ENCODE measurements at places on chromosomes 7 and 10. TPM values are rescaled to one million over a fixed set of nuclear protein-coding genes. Genes with fewer than 3 reads are reported as not detected.

- no peak for DNase-seq
These were observed 59.0 kb downstream of the EGFR start for GRCh38 chr7:55077561-55078410.

- no peak for DNase-seq
These were observed 155.0 kb upstream of the LANCL2 start for GRCh38 chr7:55210176-55210575.

- DNase-seq: no peak
These were observed 199.7 kb downstream of the IMMP2L start for GRCh38 chr7:111362506-111363054.

GRCh38 chr10:125389648-125390047 is 229.3 kb upstream of the CTBP2 start:
- DNase-seq: no peak

DNA sequence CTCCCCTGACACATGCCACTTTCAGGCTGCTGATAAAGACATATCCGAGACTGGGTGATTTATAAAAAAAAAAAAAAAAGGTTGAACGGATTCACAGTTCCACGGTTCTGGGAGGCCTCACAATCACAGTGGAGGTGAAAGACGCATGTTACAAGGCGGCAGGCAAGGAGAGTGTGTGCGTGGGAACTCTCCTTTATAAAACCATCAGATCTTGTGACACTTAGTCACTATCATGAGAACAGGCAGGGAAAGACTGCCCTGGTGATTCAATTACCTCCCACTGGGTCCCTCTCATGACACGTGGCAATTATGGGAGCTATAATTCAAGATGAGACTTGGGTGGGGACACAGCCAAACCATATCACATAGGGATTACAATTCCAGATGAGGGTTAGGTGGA is 181.5 kb downstream of the TCERG1L start:
- no peak for DNase-seq

- peak; percentile 45 for DNase-seq
These were observed 739 bp upstream of the CCDC186 start for GRCh38 chr10:114174695-114175188.

DNA sequence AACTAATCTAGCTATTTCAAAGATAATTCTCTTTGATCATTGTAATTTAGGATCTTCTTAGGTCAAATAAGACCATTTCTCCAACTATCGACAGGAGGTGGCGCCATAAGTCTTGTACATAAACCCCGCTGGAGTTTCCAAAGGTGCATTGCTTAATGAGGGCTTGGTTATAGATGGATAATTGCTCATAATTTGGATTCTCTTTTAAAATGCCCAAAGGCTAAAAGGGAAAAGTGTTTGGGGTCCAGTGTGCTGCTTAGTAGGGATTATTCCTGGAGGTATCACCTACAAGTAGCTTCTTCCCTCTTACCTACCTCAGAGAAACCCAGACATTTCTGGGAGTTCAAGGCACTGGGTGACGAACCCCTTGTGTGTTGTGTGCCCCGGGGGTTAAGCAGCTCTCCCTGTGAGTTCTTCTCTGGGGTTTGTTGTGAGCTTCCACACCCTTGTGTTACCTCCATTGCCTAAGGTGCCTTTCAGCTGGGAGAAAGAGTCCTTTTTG is 75.2 kb downstream of the PAXIP1 start:
- peak; percentile 93 for DNase-seq

DNA sequence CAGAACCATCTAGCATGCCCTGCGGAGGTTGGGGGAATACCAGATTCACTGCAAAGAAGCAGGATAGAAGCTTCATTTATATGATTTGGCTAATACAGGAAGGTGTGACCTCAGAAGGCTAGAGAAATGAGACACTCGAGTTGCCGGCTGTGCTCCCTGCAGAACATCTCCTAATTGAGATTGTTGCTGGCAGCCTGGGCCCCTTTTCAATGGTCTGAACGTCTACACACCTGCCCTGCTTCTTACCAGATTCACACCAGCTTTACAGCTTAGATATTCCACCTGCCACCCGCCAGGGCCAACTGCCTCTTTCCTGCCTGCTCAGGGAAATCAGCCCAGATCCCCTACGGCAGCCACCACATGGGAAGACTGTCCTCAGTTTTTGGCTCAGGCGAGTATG is 475.3 kb upstream of the AUTS2 start:
- no peak for DNase-seq

- DNase-seq: no peak
These were observed 25.5 kb downstream of the EGFR start for GRCh38 chr7:55044371-55044717.

GRCh38 chr7:128266883-128267594 is 26.0 kb downstream of the LEP start:
- peak; percentile 81 for DNase-seq

DNA sequence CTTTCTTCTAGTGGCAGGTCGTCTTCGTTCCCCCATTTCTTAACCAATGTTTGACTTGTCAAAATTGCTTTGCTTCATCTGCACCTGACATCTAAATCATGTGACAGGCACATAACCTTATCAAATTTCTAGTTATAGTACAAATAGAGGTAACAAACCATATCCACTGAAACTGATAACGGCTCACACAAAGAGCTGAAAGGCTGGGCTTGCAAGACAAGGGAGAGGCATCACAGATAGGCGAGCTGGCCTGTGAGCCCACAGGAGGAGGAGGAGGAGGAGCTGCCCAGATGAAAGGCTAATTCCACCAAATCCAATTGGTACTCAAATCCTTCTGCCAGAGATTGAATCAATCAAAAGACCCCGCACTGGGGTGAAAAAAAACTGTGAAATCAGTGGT is 80.2 kb upstream of the NEBL start:
- DNase-seq: peak; percentile 21

GRCh38 chr10:36473122-36473521 is 652.3 kb upstream of the ANKRD30A start:
- DNase-seq: no peak

GRCh38 chr7:90668992-90669391 is 72.9 kb downstream of the CDK14 start:
- no peak for DNase-seq

GRCh38 chr7:30556840-30557239 is 37.8 kb upstream of the GARS1 start:
- DNase-seq: peak; percentile 80

- DNase-seq: peak; percentile 58
These were observed 380 bp downstream of the NAT16 start for GRCh38 chr7:101179713-101180112.

GRCh38 chr10:112275512-112276245 is 7.5 kb upstream of the TECTB start:
- no peak for DNase-seq

DNA sequence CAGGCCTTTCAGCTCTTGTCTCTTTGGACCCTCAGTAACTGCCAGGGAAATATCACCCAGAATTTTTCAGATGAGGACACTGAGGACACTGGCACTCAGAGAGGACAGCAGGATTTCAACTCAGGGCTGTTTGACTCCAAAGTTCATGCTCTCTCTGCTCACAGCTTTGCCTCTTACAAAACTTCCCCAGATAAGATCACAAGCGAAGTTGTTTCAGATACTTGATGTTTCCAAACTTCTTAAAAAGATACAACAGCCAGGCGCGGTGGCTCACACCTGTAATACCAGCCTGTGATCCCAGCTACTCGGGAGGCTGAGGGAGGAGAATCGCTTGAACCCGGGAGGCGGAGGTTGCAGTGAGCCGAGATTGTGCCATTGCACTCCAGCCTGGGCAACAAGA is 32.4 kb upstream of the ZRANB1 start:
- no peak for DNase-seq

DNA sequence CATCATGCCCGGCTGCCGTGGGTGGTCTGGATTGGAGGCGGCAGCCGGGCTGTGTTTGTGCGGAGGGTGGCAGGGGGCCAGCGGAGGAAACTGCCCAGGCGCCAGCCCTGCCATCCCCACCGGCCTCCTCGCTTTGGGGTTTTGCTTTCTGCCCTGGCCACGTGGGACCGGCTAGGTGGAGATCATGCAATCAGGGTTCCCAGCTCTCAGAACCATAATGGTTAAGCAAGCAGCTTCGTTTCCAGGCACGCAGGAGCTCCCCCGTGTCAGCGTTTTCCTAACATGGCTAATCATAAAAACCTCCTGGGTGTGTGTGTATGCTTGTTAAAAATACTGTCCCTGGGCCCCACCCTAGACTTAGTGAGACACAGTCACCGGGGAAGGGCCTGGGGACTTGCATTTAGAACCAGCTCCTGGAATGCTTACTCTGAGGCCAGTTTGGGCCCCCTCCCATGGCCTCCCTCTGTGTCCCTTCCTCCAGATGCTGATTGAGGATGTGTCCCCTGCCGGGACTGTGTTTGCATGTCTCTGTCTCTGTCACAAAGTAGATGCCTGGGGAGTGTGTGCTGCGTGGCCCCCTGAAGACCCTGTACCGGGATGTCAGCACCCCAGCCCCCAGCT is 119.3 kb downstream of the CUX1 start:
- DNase-seq: peak; percentile 87

- DNase-seq: peak; percentile 98
These were observed at the start of gene ZNF503 for GRCh38 chr10:75401569-75402485. ZNF503 (minus strand) TSS chr10:75401764; CDS start chr10:75401419, 345 bp downstream.

Gene MINDY4
- total RNA-seq: 3.1 TPM

Gene LEP
- total RNA-seq: not detected

Gene CTAGE8
- total RNA-seq: 1.4 TPM

Gene UTF1
- 12.2 TPM for total RNA-seq

Gene FAM221A
- 29.9 TPM for total RNA-seq

Gene TMEM26
- total RNA-seq: 2.2 TPM

Gene ADAP1
- 4.3 TPM for total RNA-seq

Gene AOC1
- 0.47 TPM for total RNA-seq

Gene ZNF716
- total RNA-seq: not detected

Gene ITIH5
- total RNA-seq: 2.2 TPM

Gene ASB13
- total RNA-seq: 16.5 TPM

Gene BET1
- 35.7 TPM for total RNA-seq

All from GM23338 (cell line).